ENCODE measurements at places on chromosomes 13 and 19. TPM values are rescaled to one million over a fixed set of nuclear protein-coding genes. Genes with fewer than 3 reads are reported as not detected.
A peak's percentile ranks its signal among the peaks of the same experiment; 100 is the strongest.

- DNase-seq: no peak
Observed at GRCh38 chr19:50148528-50148927, 14.6 kb downstream of the IZUMO2 start.

- DNase-seq: no peak
Observed at GRCh38 chr13:108195146-108195545, 20.2 kb downstream of the LIG4 start.

DNA sequence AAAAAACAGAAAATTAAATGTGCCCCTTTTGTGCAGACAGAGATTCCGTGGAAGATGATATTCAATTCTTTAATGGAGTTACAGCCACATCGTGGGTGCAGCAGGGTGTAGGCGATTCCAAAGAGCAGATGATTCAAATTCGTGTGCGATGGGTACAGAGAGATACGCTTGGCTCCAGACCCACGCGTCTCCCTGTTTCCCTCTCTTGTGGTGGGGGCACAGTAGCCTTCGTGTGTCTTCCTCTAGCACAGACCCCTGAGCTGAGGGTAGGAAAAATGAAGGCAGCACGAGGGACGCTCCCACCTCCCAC lies 4.8 kb downstream of the TSPAN16 start:
- DNase-seq: no peak

DNA sequence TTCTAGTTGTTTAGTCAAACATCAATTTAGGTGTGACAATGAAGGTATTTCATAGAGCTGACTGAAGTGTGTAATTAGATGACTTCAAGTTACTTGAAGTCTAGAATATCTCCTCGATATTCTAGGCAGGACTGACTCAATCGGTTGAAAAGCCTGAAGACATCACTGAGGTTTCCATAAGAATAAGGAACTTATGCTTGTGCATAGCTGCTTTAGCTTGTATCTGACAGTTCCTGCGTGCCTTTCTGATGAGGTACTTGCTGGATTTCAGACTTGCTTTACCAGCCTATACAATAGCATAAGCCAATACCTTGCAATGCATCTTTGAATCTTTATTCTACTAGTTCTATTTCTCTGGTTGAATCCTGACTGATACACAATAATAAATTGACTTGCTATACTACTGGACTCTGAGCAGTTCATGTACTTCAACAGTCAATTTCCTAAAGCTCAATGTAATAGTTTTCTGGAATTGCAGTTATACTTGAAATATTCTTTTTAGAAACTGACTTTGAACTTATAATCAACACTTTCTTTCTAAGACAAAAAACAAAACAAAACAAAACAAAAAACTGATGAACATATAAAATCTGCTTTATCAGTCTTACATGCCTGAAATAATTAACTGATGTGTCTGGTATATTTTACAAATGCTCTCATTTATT lies 1534.8 kb downstream of the SLITRK5 start:
- no peak for DNase-seq

DNA sequence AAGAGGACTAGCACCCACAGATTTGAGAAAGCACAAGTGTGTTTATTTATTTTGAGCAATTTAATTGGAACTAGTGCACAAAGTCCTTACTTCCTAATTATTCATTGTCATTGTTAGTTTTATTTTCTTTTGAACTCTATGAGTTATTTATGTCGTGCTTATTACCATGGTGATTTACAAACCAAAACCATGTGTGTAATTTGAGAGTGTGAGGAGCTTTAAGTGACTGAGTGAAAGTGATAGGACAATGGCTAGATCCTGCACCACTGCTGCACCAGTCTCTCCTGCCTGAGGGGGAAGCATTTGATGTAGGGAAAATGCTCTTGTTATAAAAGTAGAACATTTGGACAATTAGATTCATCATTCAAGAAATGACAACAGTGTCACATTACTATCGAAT lies 172.3 kb upstream of the KLF12 start:
- DNase-seq: no peak

GRCh38 chr19:4712771-4713170 lies 10.9 kb downstream of the DPP9 start:
- DNase-seq: peak; percentile 28

GRCh38 chr13:47166336-47166735 lies 269.5 kb upstream of the HTR2A start:
- DNase-seq: no peak

- DNase-seq: no peak
Observed at GRCh38 chr13:24066405-24067295, 93.9 kb upstream of the SPATA13 start.

DNA sequence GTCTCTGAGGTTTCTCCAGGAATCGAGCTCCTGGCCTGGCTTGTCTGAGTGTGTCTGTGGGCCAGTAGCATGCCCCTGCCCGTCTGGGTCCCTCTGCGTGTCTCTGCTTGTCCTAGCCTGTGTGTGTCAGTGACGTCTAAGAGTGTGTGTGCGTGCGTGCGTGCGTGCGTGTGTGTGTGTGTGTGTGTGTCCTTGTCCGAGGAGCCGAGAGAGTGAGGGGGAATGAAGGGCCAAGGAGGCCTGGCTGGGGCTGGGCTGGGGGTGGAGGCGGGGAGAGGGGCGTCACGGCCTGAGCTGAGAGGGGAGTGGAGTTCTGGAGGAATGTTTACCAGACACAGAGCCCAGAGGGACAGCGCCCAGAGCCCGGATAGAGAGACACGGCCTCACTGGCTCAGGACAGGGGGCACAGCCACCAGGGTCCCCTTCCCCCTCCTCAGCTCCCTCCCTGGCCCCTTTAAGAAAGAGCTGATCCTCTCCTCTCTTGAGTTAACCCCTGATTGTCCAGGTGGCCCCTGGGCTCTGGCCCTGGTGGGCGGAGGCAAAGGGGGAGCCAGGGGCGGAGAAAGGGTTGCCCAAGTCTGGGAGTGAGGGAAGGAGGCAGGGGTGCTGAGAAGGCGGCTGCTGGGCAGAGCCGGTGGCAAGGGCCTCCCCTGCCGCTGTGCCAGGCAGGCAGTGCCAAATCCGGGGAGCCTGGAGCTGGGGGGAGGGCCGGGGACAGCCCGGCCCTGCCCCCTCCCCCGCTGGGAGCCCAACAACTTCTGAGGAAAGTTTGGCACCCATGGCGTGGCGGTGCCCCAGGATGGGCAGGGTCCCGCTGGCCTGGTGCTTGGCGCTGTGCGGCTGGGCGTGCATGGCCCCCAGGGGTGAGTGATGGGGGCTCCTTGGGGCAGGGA lies at the start of gene AXL:
AXL (plus strand) TSS at position 609 of the 893 bp plus-strand sequence; CDS start at position 779, 170 bp downstream.
- DNase-seq: peak; percentile 66

DNA sequence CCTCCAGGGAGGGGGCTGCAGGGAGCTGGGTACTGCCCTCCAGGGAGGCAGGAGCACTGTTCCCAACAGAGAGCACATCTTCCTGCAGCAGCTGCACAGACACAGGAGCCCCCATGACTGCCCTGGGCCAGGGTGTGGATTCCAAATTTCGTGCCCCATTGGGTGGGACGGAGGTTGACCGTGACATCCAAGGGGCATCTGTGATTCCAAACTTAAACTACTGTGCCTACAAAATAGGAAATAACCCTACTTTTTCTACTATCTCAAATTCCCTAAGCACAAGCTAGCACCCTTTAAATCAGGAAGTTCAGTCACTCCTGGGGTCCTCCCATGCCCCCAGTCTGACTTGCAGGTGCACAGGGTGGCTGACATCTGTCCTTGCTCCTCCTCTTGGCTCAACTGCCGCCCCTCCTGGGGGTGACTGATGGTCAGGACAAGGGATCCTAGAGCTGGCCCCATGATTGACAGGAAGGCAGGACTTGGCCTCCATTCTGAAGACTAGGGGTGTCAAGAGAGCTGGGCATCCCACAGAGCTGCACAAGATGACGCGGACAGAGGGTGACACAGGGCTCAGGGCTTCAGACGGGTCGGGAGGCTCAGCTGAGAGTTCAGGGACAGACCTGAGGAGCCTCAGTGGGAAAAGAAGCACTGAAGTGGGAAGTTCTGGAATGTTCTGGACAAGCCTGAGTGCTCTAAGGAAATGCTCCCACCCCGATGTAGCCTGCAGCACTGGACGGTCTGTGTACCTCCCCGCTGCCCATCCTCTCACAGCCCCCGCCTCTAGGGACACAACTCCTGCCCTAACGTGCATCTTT lies 7.8 kb upstream of the CEACAM5 start:
- no peak for DNase-seq

Gene FUT1
- total RNA-seq: 8.3 TPM

Gene PTH2
- not detected for total RNA-seq

Gene CGB1
- total RNA-seq: not detected

Gene CAPN12
- total RNA-seq: under 0.01 TPM

Gene SCGB2B2
- total RNA-seq: not detected

Gene AKAP8L
- total RNA-seq: 28.8 TPM

Gene KIRREL2
- not detected for total RNA-seq

Gene ZNF835
- total RNA-seq: under 0.01 TPM

Gene MEF2B
- under 0.01 TPM for total RNA-seq

Gene CRX
- not detected for total RNA-seq

All from lung microvascular endothelial cell (primary cell).